ENCODE measurements at places on chromosomes 5 and 9.

GRCh38 chr5:135304352-135305221 is 94.4 kb downstream of the MACROH2A1 start:
- DNase-seq = no peak

GRCh38 chr5:149851211-149851610 is 93.4 kb downstream of the PDE6A start:
- no peak for DNase-seq

DNA sequence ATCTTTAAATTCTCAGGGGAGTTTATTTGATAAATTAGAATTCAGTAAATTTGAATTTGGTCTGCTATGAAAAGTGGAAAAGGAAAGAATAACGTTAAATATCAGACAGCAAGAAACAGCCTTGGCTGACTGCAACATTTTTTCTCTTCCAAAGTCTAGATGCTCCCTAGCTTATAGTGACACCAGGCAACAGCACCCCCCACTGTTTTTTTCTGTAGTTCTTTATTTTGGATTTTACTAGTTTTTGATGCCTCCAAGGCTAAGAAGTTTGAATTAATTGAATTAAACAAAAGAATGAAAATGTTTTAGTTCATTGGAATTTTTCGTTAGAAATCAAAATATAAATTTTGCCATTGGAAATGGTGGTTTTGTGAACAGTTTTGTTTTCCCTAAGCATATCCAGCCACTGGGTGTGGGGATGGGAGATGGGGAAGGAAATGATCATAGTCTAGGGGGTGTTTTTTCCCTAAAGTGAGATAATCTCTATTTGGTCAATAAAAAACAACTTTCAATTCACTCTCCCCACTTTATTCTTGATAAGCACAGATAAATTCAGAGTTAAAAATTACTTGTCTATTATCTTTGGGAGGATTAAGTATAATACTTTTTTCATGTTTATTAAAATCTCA is 199.3 kb upstream of the CD180 start:
- DNase-seq = no peak

DNA sequence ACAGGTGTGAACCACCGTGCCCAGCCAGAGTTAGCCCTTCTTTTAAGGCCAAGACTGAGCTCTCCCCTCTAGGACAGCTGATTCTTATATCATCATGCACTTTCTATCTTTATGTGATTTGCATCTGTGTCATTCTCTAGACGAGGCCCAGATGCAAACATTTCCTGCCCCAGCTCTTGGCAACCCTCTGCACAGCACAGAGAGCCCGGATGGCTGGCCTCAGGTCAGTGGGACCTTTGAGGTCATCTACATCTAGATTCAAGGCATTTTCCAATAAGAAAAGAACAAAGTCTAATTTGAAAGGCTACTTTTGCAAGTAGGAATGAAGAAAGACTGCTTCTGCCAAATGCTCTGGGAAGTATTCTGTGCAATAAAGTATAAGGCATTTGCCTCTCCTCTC is 109.0 kb upstream of the DAB2 start:
- DNase-seq = no peak

DNA sequence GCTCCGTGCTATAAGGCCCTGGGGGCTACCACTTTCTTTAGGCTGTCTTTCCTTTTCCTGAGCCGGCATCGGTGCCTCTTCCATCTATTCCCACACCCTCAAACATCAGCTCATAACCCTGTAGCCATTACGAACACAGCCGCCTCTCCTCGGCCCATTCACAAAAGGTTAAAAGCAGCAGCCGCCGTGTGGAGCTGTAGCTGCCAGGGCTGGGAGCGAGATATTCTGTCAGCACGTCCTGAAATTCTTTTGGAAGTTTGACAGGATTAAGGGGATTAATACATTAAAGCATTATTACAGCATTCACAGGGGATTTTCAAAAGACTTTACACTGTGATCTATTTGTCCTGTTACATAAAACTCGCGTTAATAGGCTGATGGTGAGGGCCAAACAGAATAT is 428.2 kb downstream of the CDK5RAP2 start:
- no peak for DNase-seq

DNA sequence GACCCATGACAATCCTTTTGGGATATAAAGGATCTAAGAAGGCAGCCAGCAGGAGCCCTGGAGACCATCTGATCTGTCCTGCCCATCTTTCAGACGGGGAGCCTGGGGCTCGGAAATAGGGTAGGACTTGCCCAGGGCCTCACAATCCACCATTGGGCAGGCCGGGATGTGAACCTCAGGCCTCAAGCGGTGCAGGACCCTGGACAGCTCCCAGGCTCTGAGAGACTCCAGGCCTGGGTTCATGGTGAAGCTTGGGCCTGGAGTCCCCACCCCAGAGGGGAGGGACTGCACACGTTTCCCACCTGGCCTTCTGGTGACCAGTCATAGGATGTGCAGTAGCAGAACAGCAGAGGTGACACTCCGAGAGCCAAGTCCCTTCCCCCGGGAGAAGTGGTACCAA is 36.6 kb upstream of the RAPGEF1 start:
- no peak for DNase-seq

All from AG04449 (cell line).